Hepatocyte (in vitro differentiated cells): ENCODE measurements at places on chromosomes 7 and 10.

GRCh38 chr7:50640256-50640655, 75.1 kb upstream of the DDC start:
- no peak for DNase-seq

GRCh38 chr7:68676813-68677535, 921.3 kb upstream of the AUTS2 start:
- DNase-seq: no peak

GRCh38 chr10:84184517-84184916, 9.8 kb upstream of the CDHR1 start:
- DNase-seq: no peak

- no peak for DNase-seq
Observed at GRCh38 chr10:62456611-62457101, 82.5 kb downstream of the ZNF365 start.

DNA sequence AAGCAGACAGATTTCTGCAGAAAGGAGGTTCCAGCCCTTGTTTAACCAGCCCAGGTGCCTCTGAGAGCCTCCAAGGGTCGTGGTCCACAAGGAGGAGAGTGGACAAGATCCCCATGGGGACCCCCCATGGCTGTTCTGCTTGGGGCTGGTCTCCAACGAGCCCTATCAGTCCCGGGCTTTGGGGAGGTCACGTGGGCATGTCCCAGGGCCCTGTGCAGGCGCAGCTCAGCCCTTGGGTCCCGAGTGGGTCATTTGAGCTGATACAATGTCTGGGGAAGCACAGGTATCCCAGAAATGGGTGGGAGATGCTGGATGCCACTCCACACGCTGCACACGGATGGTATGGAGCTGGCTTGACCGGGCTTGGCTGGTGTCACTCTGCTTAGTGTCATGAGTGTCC, 57.8 kb downstream of the NPTX2 start:
- no peak for DNase-seq

DNA sequence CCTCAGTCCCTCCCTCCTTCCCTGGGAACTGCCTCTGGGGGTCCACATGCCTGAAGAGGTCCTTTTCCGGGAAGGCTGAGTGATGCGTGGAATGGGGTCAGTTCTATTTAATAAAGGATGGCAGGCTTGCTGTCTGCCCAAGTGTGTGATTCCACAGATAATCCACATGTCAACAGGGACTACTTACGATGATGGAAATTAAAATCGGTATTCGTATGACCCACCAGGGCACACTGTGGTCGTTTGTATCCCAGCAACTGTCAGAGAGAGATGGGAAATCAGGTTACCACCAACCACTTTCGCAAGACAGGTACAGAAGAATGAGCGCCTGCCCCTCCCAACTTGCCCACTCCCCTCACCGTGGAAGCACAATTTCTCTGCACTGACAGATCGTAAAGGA, 110.3 kb downstream of the VIPR2 start:
- DNase-seq: no peak
